HS-5 (cell line): ENCODE measurements at places on chromosomes 2 and 18.

GRCh38 chr2:57941816-57942215 is 104.8 kb upstream of the VRK2 start:
- no peak for DNase-seq

DNA sequence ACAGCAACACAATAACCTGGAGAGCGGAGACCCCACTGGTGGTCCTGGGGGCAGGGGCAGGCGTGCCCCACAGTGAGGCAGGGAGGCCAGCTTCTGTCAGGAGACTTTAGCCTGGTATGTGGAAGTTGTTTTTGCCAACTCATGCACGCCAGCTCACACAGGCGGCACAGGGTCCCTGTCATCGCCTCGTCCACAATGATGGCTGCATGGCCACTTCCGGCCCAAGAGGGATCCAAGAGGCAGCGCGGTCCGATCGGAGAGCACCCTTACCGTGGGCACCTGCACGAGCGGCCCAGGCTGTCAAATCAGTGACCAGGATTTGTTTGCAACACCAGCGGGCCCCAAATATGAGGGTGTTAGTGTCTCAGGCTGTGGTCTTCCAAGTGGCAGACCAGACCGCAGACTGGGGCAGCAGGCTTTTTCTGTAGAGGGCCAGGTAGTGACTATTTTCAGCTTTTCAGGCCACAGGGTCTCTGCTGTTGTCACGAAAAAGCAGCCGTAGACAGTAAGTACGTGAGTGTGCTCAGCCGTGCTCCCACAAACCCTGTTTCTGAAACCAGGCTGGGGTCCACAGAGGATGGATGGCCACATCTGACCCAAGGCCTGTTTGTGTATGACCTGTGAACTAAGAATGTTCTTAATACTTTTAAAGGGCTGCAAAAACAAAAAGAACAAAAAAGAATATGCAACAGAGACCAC is 21.2 kb downstream of the SNED1 start:
- no peak for DNase-seq

DNA sequence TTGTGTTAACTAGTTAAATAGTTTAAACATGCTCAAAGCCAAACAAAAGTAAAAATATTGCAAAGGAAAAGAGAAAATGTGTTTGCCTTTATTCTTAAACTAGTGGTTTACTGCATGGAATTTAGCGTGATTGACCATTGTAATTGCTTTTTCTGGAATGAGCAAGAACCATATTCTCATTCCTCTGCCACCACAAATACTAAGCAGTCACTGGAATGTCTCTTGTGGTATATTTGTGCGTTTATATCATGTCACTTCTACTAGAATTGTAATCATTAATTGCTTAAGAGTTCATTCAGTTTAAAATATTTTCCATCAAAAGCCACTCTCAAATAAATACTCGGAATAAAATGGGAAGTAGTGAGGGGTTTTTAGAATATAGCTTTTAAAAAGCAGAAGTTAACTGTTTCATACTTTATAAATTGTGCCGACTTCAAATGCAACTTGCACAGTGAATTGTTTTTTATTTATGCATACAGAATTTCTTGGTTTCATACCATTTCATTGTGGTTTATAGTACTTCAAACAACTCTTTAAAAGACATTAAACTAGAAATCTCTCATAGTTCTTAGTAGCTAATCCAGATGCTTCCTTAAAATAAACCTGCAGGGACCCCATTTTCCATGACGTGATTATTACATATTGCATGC is 288.1 kb downstream of the EPHA4 start:
- DNase-seq: no peak

GRCh38 chr2:118672571-118673158 is 174.8 kb downstream of the EN1 start:
- no peak for DNase-seq

DNA sequence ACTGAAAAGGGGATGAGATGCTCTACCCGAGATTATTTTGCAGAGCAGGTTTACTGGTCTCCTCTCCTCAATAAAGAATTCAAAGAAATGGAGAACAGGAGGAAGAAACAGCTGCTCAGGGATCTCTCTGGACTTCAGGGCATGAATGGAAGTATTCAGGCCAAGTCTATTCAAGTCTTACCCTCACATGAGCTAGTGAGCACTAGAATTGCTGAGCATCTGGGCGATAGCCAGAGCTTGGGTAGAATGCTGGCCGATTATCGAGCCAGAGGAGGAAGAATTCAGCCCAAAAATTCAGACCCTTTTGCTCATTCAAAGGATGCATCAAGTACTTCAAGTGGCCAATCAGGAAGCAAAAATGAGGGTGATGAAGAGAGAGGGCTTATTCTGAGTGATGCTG is 60.0 kb downstream of the PIKFYVE start:
- DNase-seq: no peak

DNA sequence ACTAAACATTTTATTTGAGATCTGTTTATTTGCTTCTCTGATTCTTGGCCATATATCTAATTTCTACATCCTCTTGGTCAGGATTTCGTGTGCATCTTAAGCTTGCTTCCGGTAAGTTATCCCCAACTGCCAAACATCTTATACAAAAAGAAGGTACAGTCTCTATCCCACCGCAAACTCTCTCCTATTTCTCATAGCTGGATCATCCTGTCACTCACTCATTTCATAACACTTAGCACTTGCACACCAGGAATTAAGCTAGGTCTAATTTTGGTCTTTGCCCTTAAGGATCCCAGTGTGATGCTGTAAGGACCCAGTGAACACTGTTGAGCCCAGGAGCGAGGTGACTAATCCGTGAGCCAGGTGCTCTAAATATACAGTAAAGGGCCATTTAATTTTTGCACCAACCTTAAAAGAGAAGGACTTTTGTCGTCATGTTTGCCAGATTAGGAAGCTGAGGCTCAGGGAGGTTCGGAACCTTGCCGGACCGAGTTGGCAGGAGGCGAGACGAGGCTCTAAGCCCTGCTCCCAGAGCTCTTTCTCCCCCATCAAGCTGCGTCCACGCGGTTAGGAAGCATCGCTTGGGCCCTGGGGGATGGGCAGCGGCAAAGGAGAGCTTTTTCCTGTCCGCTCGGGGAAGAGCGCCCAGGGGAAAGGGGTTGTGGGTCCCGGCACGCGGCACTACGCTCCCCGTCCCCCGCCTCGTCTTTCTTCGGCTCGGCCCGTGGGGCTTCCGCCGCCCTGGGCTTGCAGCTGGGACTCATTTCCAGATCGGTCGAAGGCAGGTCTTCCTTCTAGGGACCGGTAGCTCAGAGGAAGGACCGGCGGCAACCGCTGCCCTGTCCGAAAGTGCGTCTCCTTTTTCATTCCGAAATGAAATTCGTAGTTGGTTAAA is 4.1 kb upstream of the ITPRIPL1 start:
- peak; percentile 61 for DNase-seq

DNA sequence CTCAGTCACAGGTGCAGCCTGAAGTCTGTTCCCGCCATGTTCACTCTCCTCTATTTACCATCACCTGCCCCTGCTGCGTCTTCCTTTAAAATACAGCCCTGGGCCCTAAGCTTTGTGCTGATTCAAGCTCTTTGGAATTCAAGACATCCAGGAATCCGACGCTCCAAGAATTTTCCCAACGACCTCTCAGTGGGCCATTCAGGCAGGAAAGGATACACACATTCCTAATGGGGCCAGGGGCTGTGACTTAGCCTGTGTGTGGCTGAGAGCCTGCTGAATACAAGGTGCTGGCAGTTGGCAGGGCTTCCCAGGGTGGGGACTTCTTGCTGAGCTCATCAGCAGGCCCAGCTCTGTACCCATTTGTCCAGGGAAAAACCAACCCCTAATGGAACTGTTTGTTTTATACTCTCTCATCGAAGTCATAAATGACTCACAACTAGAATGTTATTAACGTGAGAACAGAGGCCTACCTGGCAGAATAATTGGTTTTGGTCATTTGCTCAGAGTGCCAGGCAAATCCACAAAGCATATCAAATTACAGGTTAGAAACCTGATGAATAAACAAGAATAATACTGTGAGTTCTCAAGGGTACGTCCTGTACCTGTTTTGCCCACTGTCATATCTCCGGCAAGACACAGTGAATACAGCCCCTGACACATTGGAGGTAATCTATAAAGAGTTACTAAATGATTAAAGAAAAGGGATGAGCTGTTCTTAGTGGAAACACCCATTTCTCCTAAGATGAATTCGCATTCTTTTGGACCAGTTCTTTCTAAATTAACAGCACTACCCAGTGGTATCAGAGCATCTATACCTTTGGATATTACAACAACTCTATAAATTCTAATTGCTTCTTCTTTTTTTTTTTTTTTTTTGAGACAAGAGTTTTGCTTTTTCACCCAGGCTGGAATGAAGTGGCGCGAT is 12.6 kb upstream of the KCMF1 start:
- DNase-seq: peak; percentile 90

- no peak for DNase-seq
Observed at GRCh38 chr2:209619782-209620181, 151.8 kb upstream of the UNC80 start.
